C1 segment of cervical spinal cord (tissue), 14 donors: ENCODE measurements at places on chromosomes 12 and 14.

- DNase-seq, result no peak
Measured at GRCh38 chr14:44640416-44640815, 133.3 kb upstream of the FSCB start.

- DNase-seq, result no peak
Measured at GRCh38 chr14:105292826-105293711, 7.7 kb downstream of the BRF1 start.

- no peak for DNase-seq
Measured at GRCh38 chr14:22522466-22522957, 66.5 kb downstream of the DAD1 start.

DNA sequence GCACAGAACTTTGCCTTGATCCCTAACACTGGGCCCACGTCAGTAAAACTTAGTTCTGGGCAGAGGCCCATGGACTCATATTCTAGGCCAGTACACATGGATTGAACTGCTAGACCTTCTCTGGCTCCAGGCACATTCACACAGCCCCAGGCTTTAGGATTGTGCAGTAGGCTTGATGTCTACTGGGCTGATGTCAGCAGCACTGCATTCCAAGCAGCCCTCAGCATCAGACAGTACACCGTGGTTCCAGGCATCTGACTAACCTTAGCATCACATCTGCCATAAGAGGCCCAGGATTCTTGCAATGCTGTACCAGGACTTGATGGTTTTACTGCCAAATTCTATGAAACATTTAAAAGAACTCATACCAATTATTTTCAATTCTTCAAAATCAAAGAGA lies 301.9 kb downstream of the CCER1 start:
- no peak for DNase-seq

GRCh38 chr14:51844081-51844881 lies 16.1 kb upstream of the GNG2 start:
- no peak for DNase-seq

DNA sequence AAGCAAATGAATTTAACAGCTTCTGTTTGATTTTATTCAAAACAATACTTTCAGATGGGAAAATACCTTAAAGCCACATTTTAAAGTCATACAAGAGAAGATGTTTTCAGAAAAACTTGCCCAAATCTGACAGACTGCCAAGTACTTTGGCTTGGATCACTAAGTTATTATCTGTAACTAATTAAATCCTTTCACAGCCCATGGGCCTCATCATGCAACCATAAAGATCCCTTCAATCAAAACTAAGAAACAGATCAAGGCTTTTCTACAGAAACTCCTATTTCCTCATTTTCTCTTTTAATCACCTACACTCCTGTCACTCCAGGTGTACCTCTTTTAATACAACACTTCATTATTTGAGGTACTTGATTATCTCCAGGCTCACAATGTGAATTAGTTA lies 28.1 kb downstream of the BLTP3B start:
- no peak for DNase-seq

GRCh38 chr14:99707921-99708320 lies 23.8 kb downstream of the CYP46A1 start:
- no peak for DNase-seq

- no peak for DNase-seq
Measured at GRCh38 chr14:73743431-73743931, 29.3 kb upstream of the PNMA1 start.

GRCh38 chr14:96581026-96581425 lies 78.8 kb downstream of the PAPOLA start:
- no peak for DNase-seq

DNA sequence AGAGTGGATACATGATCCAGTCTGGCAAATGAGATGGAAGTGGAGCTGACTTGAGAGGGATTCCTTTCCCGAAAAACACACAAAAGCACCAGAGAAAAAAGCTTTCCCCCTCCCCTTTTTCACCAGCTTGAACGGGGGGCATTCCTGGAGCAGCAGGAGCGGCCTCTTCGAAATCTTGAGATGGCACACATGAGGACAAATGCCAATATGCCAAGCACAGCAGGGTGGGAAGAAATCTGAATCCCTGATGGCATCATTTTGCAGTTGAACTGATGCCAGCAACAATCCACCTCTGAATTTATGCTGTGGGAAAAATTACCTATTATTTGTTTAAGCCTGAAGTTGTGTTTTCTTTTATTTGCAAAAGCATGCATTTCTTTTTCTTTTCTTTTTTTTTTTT lies 29.7 kb upstream of the BICD1 start:
- no peak for DNase-seq

GRCh38 chr12:103392722-103393121 lies 103.0 kb downstream of the C12orf42 start:
- DNase-seq, result no peak

- DNase-seq, result no peak
Measured at GRCh38 chr12:120790114-120790513, 64.5 kb downstream of the ACADS start.
